ENCODE measurements at places on chromosomes 7 and 10.

- peak; percentile 55 for DNase-seq
Observed at GRCh38 chr7:138460649-138461607, 869 bp downstream of the TRIM24 start.

DNA sequence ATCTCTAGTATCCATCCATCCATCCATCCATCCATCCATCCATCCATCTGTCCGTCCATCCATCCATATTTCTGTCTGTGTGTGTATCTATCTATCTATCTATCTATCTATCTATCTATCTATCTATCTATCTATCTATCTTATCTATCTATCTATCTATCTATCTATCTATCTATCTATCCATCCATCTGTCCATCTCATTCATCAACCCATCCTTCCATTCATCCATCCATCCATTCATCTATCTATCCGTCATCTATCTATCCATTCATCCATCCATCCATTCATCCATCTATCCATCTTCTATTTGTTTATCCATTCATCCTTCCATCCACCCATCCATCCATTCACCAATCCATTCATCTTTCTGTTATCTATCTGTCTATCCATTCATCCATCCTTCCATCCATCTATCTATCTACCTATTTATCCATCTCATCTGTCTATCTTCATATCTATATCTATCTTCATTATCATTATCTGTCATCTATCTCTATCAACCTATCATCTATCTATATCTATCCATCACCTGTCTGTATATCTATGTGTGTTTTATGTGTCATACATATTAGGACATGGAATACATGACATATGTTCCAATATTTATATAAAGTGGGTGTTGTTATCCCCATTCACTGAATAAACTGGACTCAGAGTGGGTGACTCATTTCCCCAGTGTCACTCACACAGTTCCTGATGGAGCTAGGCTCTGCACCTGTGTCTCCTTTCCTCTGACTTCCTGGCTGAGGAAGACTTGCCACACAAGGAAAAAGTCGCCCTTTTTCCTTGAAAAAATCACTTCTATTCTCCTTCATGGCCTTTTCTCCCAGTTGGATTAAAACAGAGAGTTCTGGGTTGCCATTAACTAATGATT is 200.1 kb downstream of the CCDC3 start:
- no peak for DNase-seq

DNA sequence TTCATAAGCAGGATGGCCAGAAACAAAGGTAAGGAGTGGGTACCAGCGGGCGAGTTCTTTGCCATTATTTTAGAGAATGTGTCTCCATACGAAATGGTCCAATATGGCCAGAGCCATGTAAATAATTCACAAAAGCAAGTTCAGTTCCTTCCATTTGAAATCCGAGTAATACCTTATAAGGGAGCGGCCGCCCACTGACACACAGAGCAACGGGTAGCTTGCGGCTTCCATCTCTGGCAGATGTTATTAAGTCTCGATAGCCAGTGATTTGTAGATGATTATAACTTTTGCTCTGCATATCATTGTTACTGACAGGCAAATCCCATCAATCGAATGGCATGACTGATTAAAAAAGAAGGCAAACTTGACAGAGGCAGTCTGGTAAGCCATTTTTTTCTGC is 63.2 kb downstream of the GFRA1 start:
- DNase-seq: no peak

DNA sequence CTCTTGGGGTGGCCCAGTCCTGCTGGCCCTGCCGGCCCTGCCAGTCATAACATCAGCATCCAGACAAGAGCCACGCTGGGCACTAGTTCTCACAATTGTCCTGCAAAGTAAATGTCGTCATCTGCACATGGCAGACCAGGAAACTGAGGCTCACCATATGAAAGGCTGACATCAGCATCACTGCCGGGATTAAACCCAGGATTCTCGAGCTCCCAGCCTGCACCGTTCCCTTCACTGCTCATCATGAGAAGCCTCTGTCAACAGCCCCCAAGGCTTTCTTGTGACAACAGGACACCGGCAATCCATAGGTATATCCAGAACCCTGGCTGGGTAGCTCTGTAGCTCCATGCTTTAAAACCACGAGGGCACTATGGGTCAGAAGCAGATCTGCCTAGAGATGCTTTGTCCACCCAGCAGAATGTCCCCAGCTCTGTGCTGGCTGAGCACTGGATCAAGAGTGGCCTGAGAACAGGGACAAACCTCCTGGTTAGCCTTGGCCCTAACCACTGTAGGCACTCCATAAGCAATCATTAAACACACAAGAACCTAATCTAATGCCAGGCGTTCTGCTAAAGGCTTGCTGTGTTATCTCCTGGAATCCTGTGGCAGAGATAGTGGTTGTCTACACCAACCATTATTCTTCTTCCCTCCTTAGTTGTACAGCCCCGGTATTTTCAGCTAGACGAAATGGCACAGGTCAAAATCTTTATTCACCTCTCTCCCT is 41.2 kb upstream of the C10orf71 start:
- DNase-seq: no peak

GRCh38 chr7:139382439-139382838 is 22.7 kb downstream of the LUC7L2 start:
- no peak for DNase-seq

DNA sequence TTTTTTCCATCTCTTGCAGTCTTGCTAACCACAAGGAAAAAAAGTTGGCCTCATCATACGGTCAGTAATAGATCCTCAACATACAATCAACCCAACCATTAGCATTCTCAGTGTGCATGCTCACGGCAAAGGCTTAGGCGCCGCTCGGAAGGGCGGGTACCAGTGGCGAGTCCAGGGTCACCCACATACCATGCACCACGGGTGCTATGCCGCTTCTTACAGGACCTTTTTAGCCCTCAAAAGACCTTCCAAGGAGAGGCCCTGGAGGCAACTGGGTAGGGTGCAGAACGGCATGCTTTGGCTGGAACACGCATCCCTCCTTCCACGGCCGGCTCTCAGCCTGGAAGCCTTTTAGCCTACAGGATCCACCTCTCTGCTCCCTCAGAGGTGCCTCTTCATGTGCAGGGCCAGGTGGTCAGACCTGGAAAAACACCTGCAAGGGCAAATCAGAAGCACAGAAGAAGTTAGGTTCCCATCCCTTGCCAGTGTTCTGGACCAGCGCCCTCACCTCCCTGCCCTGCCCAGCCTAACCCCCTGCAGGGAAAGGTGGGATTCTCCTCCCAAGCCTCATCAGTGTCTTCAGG is 5.8 kb downstream of the KLF6 start:
- DNase-seq: no peak

DNA sequence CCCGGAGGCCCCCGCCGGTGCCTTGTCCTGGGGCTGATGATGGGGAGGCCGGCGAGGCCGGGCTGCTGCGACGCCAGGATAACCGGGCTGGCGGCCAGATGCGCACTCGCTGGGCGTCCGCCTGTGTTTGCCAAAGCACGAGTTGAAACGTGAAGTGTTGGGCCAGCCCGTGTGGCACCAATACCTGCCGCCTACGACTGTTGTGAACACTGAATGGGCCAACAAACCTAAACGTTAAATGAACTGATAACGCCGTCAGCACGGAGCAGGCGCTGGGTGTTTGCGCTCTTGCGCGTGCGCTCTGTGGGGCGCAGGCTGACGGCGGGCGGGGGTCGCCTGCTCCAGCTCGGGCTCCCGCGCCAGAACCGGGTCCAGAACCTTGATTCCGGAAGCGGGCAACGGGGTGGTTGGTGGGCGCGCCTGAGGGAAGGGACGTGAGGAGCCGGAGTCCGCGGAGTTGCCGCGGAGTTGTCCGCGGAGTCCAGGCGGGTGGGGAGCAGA is 658 bp downstream of the CYP2E1 start:
- DNase-seq: no peak

DNA sequence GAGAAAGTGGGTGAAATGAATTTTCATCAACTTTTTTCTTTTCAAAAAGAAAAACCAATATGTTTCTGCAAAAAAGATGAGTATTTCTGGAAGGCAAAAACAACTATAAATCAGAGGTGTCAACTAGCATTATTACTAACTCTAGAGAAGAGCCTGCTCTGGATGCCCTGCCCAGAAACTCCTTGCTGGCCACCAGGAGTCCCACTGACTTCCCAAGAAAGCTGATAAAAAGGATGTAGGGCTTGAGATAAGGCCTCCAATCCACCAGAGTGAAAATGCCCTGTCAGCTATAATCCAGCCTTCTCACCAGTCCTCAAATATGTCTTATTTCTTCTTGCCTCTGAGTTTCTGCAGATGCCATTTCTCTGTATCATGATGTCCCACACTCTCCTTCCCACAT is 16.7 kb upstream of the FZD1 start:
- DNase-seq: no peak

DNA sequence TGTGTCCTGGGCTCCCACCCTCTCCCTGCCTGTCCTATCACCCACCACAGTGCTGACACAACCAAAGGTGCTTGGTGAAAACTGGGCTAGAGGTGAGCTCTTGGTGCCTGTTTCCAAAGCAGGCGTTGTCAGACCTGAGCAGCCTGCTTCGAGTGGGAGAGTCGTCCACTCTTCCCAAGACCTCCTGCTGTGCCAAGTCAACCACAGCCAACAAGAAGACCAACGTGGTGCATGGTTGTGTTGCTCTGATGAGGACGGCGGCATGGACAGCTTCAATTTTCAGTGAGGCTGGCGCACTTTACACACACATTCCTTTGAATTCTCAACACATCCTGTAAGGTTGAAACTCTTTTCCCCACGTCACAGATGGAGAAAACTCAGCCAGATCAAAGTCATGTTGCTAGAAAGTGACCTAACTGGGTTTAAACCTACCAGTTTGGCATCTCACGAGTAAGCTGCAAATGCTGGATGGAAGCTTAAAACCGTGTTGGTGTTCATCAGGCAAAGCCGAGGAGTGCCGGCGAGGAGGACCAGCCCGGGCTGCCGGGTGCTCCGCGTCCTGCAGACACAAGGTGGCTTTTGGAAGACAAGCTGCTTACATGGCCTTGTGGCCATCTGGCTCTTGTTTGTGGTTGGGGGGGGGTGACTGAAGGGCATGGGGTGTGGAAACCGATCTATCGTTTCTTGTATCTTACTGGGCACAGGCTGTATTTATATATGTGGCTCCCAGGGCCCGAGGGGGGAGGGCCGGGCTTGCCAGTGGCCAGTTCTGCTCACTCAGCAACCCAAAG is 39.3 kb downstream of the INSIG1 start:
- DNase-seq: no peak

- DNase-seq: no peak
Observed at GRCh38 chr7:95056901-95057300, 149.5 kb downstream of the PPP1R9A start.

- DNase-seq: no peak
Observed at GRCh38 chr7:52962402-52963076, 72.9 kb upstream of the POM121L12 start.

- no peak for DNase-seq
Observed at GRCh38 chr10:13706175-13706574, 119.4 kb downstream of the PRPF18 start.

- DNase-seq: no peak
Observed at GRCh38 chr10:123151737-123152135, 2.5 kb upstream of the BUB3 start.

GRCh38 chr7:44970523-44971051 is 8.2 kb downstream of the MYO1G start:
- no peak for DNase-seq

DNA sequence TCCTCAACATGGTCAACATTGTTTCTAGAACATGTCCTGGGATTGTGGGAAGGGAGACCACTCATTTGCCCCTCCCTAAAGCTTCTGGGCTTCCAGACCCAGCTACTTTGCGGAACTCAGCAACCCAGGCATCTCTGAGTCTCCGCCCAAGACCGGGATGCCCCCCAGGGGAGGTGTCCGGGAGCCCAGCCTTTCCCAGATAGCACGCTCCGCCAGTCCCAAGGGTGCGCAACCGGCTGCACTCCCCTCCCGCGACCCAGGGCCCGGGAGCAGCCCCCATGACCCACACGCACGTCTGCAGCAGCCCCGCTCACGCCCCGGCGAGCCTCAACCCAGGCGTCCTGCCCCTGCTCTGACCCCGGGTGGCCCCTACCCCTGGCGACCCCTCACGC is at the start of gene EPO:
Gene EPO (plus strand): TSS at position 190 of the 392 bp plus-strand sequence. CDS start 513 bp downstream, outside the sequence.
- no peak for DNase-seq

DNA sequence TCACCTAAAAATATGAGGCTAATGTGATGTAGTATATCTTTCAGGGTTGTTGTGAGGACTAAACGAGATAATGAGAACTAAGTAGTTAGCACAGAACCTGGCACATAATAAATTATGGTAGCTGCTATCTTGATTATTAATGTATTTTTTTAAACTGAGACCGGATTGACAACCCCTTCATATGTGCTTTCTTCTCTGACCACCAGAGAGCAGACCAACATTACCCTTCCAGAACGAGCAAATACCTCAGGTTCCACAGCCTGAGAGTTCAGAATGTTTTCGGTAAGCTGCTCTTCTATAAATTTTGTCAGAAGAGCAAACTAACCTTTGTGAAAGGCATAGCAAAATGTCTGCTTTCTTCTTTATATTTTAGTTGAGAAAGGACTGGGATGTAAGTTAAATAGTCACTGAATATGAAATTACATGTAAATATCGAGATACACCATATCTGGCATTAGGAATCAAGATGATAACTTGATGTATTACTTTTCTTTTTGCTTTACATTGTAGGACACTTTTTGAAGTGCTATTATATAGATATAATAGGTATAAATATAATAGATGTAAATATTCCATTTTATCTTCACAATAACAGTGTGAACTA is 13.6 kb upstream of the BPGM start:
- no peak for DNase-seq

DNA sequence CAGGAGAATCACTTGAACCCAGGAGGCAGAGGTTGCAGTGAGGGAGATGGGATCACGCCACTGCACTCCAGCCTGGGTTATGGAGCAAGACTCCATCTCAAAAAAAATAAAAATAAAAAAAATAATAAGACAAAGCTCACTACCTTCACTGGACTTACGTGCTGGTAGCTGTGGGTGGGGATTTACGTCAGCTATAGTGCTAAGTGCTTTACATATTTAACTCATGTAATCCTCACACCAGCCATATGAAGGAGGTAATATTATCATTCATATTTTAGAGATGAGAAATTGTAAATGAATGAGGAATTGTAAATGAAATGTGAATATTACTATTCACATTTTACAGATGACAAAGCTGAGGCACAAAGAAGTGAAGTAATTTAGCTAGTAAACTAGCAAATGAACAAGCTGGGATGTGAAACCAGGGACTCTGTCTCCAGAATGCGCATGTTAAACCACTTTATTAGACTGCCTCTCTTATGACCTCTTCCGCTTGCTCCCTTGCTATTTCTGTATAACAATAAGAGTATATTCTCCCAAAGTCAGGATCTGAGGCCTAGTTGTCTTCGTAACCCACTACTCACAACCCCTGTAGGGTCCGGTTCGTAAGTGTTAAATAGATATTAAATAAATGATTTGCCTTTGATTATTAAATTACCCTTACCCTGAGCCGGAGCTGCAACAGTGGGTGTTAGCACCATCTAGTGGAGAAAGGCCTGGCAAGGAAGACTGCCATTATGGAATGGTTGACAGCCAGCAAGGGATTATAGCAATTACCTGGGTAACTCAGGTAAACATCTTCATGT is 70.2 kb downstream of the HTR7 start:
- DNase-seq: no peak

DNA sequence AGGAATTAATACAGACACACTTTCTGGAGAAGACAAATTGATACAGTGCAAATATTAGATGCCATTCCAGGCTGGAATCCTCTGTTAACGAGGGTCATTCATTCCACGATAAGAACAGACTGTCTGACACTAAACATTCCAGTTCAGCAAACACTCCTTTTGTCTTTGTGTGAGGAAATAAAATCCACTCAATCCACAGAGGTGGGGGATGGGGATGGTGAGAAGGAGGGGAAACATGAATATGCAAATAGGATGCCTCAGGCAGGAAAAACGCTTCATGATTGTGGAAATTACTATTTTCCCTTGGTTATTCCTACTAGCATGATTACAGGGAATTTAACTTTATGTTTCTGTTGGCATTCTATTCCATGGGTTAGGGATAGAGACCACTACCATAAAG is 196.9 kb upstream of the CDCA7L start:
- no peak for DNase-seq

All from SHP77 treated with DMSO at 0.1 percent for 48 hours (cell line).